GM23248 (cell line): ENCODE measurements at places on chromosomes 7 and 10. TPM values are rescaled to one million over a fixed set of nuclear protein-coding genes. Genes with fewer than 3 reads are reported as not detected.

Gene TRIL
- 0.32 and 0.38 TPM in 2 replicates for total RNA-seq

Gene GDI2
- 311 and 350 TPM in 2 replicates for total RNA-seq

- DNase-seq: no peak
Measured at GRCh38 chr10:120555842-120556532, 99.0 kb downstream of the PLPP4 start.

Gene EXOSC1
- 22.1 and 46.8 TPM in 2 replicates for total RNA-seq

- no peak for DNase-seq
Measured at GRCh38 chr10:113455947-113456346, 96.9 kb upstream of the HABP2 start.

Gene LRIT1
- not detected in 2 replicates for total RNA-seq

GRCh38 chr10:118760265-118760664, 5.5 kb upstream of the CACUL1 start:
- DNase-seq: no peak

GRCh38 chr7:8423057-8423456, 10.4 kb upstream of the NXPH1 start:
- no peak for DNase-seq

Gene ZNF273
- 4.8 and 8.3 TPM in 2 replicates for total RNA-seq

Gene GATAD1
- 20.1 and 21.4 TPM in 2 replicates for total RNA-seq

- peak; percentile 73 for DNase-seq
Measured at GRCh38 chr10:98041352-98042043, 11.1 kb upstream of the CRTAC1 start.

DNA sequence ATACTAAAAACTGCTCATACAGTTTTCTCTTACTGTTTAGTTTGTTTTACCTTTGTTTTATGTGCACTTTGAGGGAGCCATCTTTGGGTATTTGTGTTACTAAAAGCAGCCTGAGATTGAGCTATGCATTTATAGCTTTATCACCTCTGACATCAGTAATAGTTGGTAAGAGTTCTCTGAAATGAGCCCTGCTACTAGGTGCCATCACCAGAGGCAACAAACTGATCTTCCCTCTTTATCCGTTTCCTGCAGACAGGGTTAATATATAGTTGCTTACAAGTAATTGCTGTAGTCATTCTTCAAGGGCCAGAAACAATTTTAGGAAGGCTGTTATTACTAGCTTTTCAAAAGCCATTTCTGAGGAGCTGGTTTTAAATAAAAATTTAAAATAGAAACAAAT, 49.1 kb downstream of the KIF20B start:
- DNase-seq: no peak

Gene MAGI2
- 4.1 and 8.1 TPM in 2 replicates for total RNA-seq

Gene ASCC1
- 21.5 and 25.2 TPM in 2 replicates for total RNA-seq

GRCh38 chr10:13321576-13321975, 21.7 kb upstream of the PHYH start:
- DNase-seq: no peak
